Stimulated activated CD8-positive, alpha-beta memory T cell treated with anti-CD3 and anti-CD28 coated beads, Interleukin-4, amount 100 ng/mL, for 4 hours (primary cell): ENCODE measurements at places on chromosomes 1 and 21.

GRCh38 chr21:42499444-42500112 lies 3.6 kb upstream of the RSPH1 start:
- DNase-seq = no peak

- DNase-seq = no peak
Measured at GRCh38 chr1:229191066-229191674, 79.7 kb upstream of the RAB4A start.

DNA sequence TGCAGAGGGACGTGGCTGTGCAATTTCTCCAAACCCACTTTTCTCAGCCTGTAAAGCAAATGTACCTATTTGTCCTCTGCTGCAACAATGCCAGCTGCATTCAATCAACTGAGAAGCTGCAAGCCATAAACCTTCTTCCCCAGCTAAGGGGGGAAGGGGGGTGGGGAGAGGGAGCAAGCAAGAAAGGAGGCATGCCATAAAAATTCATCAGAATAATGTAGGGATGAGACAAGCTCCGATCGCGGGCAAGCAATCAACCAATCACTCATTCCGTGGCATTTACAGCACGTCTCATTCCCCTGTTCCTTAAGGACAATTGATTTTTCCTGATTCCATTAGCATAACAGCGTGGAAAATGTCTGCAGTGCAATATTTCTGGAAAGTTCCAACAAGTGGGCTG lies 144.8 kb downstream of the DMRTA2 start:
- no peak for DNase-seq

DNA sequence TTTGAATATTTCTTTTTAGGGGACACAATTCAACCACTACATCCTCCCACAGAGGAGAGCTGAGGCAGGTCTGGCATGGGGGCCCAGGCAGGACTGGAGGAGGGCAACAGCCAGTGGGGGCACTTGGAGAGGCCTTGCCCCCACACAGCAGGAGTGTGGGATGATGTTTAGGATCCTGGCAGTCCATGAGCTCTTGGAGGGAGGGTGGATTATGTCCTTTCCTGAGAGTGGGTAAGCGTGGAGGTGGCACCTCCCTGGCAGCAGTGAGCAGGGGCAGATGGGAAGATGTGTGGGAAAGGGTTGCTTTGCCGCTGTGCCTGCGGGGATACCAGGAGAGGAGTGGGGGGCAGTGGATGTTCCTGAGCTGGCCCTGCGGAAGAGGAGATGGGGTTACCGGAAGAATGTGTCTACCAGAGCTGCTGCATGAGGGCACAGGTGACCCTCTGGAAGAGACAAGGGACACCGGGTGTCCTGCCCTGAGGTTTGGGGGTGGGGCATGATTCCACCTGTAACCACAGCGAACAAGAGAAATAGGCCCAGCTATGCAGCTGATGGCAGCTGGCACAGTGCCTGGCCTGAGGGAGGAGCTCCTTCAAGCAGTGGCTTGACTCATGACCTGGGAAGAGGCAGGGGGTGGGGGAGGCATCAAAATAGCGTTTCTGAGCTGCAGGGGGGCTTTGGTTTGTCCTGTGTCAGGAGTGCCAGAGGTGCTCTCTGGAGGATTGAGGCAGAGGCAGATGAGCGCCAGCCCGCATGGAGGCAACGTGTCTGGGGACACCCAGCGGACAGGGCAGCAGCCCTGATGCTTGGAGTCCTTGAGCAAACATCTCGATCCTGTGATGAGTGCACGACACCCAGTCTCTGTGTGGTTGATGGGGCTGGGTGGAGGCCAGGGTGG lies 123.9 kb upstream of the TMPRSS2 start:
- DNase-seq = no peak

- DNase-seq = no peak
Measured at GRCh38 chr1:145878724-145879123, 6.9 kb downstream of the ANKRD35 start.

- DNase-seq = no peak
Measured at GRCh38 chr1:88736633-88737248, 52.7 kb downstream of the PKN2 start.

GRCh38 chr1:78722521-78722920 lies 72.9 kb downstream of the IFI44 start:
- DNase-seq = no peak

GRCh38 chr1:4585705-4586104 lies 68.7 kb upstream of the AJAP1 start:
- DNase-seq = no peak

DNA sequence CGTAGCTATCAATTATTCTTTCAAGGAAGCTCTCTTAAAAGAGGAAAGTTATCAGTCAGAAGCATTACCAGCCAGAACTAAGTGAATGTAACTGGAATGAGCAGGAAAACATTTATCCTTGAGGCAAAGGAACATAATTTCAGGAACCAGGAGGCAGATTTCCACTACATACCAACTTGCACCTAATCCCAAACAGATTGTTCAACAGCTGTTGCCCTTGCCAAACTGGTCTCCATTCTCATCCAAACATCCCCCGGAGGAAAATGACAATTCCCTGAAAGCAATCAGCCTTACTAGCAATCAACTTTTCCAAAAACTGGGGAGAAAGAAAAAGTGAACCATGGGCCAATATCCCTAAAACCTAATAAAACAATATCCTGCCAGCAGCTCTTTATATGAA lies 35.0 kb downstream of the ENAH start:
- DNase-seq = no peak

- DNase-seq = no peak
Measured at GRCh38 chr1:110482662-110483307, 31.8 kb downstream of the PROK1 start.

DNA sequence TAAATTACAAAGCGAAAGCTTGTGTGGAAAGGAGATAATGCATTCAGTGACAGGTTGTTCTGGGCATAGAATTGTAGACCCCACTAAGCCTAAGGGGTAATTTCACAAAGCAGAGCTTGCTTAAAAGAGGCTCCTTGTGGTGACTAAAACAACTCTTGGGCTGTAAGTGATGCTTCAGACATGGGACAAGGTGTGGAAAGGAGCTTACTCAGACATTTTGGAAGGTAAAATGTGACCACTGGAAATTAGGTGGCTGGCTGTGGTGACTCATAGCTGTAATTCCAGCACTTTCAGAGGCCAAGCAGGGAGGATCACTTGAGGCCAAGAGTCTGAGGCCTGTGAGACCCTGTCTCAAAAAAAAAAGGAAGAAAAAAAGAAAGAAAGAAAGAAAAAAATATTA lies 51.1 kb upstream of the LRRC8C start:
- DNase-seq = no peak

- no peak for DNase-seq
Measured at GRCh38 chr1:58064166-58064565, 482.4 kb downstream of the OMA1 start.

DNA sequence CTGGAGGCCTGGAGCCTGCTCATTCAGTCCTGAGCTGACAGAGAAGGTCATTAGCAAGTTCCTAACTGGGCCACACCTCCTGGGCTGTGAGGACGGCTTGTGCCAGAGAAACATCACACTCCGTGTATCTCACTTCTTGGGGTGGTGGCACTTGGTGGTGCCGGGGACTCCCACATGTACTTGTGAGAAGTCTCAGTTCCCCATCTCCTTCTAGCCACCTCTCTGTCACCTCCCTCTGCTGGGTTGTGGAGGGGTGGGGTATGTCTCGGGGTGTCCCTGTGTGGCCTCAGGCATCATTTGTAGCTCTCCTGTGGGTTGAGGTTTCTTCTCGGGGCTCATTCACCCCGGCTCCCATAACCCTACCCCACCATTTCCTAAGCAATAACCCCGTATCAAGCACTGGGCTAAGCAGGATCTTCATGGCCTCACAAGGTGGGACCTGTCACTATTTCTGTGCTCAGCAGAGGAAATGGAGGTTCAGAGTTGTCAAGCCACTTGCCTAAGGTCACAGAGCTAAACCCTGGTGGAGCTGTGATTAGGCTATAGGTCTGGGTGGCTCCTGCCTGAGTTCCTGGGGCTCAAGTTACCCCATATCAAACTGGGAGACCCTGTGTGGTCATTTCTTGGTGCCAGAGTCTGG lies 62.5 kb downstream of the UBIAD1 start:
- DNase-seq = no peak

DNA sequence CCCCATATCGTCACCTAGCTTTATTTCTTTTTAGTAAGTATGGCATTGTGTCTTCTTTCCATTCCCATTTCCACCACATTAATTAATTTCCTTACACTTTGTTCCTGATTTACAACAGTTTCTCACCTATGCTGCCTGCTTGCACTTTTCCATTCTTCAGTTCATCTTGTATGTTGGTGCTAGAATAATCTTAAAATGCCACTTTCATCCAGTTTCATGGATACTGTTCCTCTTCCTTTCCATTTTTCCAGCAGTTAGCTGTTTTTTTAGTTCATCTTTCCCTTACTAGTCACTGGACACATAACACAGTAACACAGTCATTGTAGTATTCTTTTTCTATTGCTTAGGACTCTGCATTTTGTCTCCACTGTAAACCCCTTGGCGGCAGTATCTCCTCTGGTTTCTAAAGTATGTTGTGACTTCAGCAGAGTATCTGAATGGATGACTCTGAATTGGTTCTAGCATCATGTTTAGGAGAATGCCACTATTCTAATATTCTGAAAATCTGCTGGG lies 2.1 kb downstream of the CDC7 start:
- DNase-seq = no peak

DNA sequence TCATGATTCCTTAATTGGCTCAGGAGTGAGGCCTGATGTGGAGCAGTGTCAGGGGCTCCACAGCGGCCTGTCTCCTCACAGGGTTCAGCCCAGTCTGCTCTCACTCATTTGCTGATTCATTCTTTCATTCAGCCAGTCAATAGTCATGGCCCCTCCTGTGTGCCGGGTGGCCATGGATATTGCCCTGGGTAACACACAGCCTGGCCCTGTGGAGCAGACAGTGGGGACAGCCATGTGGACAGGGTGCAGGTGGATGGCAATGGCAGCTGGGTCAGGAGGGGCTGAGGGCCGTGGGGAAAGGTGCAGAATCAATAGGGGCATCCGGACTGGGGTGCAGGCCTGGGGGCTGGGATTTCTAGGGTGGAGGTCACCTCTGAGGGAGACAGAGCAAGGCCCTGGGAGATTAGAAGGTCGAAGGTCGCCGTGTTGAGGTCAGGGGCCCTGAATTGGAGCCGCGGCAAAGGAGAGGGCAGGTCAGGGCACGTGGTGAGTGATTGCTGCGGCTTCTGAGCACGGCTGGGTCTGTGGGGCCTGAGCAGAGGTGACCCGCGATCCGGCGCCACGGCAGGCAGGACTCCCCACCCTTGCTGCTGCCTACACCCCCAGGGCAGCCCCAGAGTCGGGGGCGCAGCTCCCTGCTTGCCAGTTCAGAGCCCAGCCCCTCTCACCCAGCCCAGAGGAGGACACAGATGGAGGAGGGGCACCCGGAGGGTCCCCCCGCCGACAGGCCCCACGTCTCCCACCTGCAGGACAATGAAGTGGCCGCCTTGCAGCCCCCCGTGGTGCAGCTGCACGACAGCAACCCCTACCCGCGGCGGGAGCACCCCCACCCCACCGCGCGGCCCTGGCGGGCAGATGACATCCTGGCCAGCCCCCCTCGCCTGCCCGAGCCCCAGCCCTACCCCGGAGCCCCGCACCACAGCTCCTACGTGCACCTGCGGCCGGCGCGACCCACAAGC lies 33.4 kb downstream of the SLC19A1 start:
- no peak for DNase-seq

DNA sequence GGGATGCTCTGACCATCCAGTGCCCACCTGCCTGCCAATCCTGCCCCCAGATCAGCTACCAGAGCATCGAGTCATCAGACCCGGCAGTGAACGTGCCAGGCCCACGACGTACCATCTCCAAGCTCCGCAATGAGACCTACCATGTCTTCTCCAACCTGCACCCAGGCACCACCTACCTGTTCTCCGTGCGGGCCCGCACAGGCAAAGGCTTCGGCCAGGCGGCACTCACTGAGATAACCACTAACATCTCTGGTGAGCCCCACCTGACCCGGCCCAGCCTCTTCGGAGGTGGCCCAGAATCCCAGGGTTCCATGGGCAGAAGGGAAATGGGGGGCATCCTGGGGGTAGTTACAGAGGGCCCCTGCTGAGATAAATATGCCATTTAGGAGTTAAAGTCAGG lies 43.1 kb downstream of the PTPRU start:
- no peak for DNase-seq

GRCh38 chr1:15731735-15732685 lies 4.0 kb upstream of the SLC25A34 start:
- no peak for DNase-seq

GRCh38 chr1:215887627-215888026 lies 320.5 kb downstream of the KCTD3 start:
- no peak for DNase-seq

DNA sequence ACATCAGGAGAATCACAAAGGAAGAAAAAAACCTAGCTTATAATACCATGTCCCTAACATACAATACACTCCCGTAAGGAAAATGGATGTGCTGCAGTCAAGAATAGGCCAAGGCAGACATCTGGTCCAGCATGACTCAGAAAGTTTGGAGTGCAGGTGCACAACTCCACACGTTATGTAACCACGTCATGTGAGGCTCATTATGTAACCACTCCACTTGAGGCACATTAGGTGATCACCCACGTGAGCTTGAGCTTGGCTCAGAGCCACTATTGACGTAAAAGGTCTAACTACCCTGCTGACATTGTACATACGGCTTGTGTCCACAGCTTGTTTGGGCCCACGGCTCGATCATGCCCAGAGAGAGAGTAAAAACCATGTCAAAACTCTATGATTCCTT lies 99.8 kb upstream of the C1orf21 start:
- no peak for DNase-seq

DNA sequence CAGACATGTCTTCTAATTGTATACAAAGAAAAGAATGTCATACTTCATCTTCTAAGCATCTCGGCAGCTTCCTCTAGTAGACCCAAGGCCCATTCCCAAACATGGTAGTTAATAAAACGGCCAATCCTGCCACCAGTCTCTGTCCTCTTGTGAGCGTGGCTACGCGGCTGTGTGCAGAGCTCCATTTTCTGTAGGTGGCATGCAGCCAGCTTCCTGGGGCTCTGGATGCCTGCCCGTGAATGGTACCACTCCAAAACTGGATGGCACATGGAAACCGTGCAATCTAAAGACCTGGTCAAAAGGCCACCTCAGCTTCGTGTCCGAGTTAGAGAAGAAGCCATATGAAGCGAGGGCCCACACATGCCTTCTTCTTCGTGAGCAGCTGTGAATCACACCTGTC lies 110.7 kb downstream of the SIPA1L2 start:
- no peak for DNase-seq

DNA sequence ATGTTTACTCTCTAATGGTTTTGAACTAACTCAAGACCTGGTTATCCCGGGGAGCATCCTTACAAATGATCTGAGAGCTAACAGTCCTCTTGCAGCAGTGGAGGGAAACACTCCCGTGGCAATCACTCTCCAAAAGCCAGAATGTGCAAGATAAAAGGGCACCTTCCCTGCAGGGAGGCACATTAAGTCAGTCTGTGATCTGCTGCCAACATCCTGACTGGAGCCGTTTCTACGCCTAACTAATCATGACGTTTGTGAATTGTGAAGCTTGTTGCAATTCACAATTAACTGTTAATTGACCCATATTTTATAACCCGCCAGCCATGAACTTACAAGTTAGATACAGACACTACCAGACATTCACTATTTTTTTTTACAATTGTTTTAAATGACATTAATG lies 52.1 kb upstream of the LGALS8 start:
- DNase-seq = no peak

- DNase-seq = no peak
Measured at GRCh38 chr1:109782514-109782913, 18.8 kb upstream of the EPS8L3 start.
